ENCODE measurements at places on chromosomes 4 and X. TPM values are rescaled to one million over a fixed set of nuclear protein-coding genes. Genes with fewer than 3 reads are reported as not detected.

PDGFC gene
- total RNA-seq: 15.0 TPM

MID1 gene
- total RNA-seq: 11.5 TPM

ODAM gene
- not detected for total RNA-seq

CTAG1A gene
- total RNA-seq: not detected

PRPS2 gene
- 15.9 TPM for total RNA-seq

OPHN1 gene
- 42.9 TPM for total RNA-seq

FAM9C gene
- under 0.01 TPM for total RNA-seq

ARMCX4 gene
- 16.6 TPM for total RNA-seq

TASL gene
- total RNA-seq: 2.1 TPM

CXorf65 gene
- total RNA-seq: not detected

Measured in diencephalon (tissue), 1 donor.